ENCODE measurements at places on chromosomes 12 and 14.
A peak's percentile ranks its signal among the peaks of the same experiment; 100 is the strongest.

DNA sequence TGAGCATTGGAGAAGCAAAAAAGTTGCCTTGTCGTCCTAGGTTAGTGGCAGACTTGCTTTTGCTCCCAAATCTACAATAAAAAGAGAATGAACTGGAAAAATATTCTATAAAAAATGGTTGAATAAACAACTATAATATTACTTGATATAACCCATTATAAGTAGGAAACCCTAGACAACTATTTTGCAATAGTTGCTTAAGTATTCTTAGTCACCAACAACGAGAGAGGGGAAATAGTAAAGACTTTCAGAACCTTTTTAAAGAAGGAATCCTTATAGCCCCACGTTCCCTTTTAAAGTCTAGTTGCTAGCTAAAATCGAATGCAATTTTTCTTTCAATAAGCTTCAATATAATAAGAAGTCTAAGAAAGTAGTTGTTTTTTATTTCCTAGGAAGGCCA lies 17.5 kb downstream of the AQP6 start:
- no peak for DNase-seq

DNA sequence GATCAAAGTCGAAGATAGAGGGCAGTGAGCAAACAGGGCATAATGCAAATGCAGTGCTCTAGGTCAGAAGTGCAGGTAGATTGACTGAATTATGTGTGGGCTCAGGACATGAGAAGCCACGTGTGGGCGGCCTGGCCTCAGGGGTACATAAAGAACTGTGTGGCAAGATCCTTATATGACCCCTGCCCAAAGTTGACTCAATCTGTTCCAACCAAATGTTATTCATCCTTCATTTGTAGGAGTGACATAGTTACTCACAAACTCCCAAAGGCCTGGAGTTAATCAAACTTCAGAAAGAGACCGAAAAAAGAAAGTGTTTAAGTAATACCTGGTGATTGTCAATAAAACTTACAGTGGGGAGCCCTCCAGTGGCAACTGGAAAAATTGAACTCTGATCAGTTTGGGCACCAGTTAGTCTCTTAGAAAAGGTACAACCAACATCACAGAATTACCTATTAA lies 150.4 kb upstream of the FAR2 start:
- DNase-seq: peak; percentile 54

DNA sequence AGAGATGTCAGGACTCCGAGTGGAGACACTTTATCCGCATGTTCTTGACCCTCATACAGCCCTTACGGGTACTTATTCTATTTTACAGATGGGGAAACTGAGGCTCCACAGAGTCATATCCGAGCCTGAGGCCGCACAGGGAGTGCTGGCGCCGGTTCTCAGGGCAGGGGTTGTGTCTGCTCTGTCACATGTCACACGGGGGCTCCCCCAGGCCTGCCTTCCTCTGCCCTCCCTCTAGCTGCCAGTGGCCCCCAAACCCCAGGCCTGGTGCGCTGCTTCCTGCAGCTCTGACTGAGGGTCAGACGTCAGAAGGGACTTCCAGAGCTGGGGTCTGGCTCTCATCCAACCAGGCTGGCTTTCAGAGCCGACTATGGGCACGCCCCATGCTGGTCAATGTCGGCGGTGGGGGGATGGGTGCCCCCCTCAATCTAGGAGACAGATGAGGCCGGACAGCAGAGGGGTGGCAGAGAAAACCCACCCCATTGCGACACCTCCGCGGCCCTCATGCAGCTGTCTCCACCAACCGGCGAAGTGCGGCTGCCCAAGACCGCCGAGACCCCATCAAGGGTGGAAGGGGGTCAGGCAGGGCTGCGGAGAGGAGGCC lies 811 bp upstream of the INF2 start:
- DNase-seq: no peak

GRCh38 chr12:6224550-6224949 lies 24.4 kb downstream of the CD9 start:
- peak; percentile 50 for DNase-seq

DNA sequence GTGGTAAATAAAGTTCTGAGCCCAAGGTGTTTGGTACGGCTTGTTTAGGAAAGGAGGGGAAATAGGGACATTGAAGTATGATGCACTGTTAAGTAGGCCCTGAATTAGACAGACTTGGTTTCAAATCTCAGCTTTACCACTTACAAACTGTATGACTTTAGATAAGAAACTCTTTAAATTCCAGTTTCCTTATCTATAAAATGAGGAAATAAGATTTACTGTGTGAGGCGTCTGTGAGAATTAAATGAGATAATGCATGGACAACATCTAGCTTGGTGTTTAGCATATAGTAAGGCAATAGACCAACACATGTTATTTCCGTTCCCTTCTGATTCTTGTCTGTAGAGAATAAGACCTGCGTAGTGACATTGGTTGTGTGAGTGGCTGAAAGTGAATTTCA lies 7.0 kb downstream of the NCKAP1L start:
- DNase-seq: no peak
